ENCODE measurements at places on chromosomes 3 and 15. TPM values are rescaled to one million over a fixed set of nuclear protein-coding genes. Genes with fewer than 3 reads are reported as not detected.

DNA sequence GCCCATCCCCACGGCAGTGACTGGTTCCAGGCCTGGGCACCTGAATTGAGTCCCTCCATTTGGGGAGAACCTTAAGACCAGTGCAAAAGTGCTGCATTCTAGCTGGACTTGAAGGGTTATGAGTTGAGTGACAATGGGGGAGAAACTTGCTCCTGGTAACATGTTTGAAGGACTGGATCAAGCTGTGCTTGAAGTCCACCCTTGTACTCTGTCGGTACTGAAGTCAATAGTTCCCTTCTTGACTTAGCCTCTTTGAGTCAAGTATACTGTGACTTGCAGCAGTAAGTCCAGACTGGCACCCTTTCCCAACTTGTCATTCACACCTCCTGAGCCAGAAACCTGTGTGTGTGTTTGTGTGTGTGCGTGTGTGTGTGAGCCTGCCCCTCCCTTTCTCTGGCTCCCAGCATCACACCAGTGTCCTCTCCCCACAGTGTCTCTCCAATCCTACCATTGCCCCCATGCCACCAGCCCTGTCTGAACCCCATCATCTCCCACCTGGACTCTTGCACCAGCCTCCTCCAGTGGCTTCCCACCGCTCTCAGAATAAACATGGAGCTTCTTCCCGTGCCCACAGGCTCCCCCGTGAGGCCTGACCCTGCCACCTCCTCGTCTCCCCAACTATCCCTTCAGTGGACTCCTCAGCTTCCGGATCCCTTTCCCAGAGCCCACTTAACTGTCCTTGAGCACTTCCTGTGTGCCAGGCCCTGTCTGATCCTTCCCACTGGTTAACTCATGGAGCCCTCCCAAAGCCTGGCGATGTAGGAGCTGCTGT lies 10.2 kb upstream of the FBLN2 start:
- ATAC-seq = no peak

- ATAC-seq = no peak
Measured at GRCh38 chr15:58573270-58573669, 141.5 kb downstream of the LIPC start.

DNA sequence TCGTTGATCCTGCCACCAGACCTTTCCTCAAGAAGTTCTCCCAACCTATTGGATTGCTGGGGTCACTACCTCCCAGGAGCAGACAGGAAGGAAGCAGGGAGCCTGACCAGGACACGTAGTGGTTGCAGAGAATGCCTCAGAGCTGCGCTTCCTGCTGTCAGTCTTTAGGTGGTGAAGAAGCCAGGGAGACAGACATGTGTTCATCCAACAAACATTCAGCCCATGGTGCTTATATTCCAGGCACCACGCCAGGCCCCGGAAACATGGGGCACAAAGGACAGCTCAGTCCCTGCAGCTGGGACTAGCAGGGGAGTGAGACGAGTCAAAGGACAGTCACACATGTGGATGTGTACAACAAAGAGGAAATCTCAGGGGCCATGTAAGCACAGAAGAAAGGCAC lies 26.0 kb upstream of the CORO2B start:
- ATAC-seq = no peak

GRCh38 chr3:113828600-113828999 lies 10.0 kb upstream of the GRAMD1C start:
- peak; percentile 36 for ATAC-seq

DNA sequence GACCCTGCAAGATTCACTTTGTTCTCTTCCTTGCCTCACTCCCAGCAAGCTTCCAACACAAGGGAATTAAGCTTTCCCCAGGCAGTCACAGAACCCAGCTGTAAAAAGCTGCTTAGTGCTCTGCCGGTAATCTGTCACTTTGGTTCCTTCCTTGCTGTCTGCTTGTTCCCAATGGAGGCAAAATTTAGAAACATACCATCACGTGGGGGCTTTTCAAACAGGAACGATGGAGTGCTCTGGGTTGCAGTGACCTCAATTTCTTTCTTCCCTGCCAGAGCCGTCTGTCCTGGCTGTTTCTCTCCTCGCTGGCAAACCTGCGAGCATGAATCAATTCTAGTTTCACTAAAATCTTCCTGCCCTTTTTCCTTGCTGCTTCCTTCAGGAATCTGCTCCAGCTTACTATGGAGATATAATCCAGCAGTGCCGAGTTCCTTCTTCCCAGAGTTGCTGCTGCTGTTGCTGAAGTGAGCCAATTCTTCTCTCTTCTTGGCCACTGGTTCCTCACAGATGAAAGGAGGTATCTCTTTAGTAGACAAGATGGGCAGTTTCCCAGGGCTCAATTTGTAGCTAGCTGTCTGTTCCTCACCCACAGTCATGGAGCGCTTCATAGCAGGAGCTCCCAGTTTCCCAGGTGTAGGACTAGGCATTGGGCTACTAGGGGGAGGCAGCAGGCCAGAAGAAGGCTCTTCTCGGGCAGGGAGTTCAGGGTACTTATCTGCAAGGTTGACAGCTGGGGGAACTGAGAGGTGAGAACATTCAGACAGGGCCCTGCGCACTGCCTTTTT lies 88.1 kb downstream of the DHX30 start:
- no peak for ATAC-seq

DNA sequence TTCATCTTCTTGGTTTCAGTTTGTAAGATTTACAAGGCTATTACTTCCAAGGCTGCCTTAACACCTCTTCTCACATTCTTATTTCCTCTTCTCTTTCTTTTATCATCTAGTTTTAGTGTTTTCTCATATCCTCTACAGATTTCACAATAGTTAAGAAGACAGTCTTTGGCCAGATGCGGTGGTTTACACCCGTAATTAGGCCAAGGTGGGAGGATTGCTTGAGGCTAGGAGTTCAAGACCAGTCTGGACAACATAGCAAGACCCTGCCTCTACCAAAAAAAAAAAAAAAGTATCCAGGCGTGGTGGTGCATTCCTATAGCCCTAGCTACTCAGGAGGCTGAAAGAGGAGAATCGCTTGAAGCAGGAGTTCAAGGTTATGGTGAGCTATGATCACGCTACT lies 3.5 kb upstream of the ALDH1A2 start:
- ATAC-seq = no peak

DNA sequence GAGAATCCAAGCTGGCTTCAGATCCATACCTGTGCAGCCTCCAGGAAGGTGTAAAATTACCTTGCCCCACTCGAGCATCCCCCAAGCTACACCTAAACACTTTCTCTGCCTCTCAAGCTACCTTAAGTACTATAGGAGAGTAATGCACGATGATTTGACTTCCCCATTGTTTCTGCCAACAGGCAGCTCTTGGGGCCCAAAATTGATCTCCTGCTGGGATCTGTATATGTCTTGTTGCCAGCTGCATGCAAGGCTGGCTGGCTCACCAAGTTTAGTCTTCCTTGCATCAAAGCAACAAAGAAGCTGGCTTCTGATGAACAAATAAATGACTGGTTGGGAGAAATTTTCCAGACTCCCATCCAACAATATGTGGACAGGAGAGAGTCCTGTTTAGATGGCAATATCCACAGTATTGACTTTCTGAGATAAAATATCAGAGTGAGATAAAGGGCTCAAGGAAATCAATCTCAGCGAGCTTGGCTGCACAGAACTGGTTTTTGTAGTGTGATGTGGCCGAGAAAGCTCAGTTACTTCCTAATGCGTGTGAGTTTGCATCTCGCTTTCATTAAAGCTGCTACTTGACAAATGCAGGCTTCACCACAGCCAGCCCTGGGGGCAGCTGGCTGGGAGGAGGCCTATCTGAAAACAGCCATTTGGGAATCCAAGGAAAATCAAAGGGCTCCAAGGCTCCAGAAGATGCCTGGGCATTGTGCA lies 140.7 kb downstream of the MINAR1 start:
- ATAC-seq = no peak

DNA sequence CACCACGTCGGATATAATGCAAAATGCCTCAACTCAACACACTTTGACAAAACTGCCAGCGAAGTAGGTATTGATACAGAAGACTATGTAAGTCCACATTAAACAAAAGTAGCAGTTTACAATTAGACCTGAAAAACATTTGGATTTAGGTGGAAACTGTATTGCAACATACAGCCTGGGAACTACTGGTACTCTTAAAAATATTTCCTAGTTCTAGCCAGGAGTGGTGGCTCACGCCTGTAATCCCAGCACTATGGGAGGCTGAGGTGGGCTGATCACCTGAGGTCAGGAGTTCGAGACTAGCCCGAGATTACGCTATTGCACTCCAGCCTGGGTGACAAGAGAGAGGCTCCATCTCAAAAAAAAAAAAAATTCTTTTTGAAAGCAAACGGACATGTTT lies 246.2 kb downstream of the ZBTB20 start:
- no peak for ATAC-seq

- no peak for ATAC-seq
Measured at GRCh38 chr3:135272026-135272669, 477.1 kb downstream of the EPHB1 start.

DNA sequence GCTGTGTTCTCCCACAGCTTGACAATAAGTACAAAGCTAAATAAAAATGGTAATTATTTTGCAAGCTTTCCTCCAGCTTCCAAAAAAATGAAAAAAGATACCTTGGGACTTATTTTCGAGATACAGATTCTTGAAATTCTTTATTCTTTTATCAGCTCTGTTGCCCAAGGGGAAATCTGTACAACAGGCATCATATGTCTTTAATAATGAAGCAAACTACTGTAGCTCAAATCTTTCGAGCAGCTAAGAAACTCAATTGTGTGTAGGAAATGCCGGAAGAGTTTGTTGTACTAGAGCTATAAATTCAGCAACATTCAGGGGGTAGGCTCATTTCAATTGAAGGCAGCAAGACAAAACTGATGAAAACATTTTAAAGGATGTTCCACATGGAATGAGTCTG lies 297.7 kb downstream of the GBE1 start:
- no peak for ATAC-seq

GRCh38 chr15:70815604-70816003 lies 38.4 kb downstream of the LARP6 start:
- ATAC-seq = no peak

- peak; percentile 89 for ATAC-seq
Measured at GRCh38 chr3:51982838-51983577, at the start of gene ACY1. Gene ACY1, plus strand, starts transcription at chr3:51983535. Its CDS starts 530 bp downstream, at chr3:51984065.

DNA sequence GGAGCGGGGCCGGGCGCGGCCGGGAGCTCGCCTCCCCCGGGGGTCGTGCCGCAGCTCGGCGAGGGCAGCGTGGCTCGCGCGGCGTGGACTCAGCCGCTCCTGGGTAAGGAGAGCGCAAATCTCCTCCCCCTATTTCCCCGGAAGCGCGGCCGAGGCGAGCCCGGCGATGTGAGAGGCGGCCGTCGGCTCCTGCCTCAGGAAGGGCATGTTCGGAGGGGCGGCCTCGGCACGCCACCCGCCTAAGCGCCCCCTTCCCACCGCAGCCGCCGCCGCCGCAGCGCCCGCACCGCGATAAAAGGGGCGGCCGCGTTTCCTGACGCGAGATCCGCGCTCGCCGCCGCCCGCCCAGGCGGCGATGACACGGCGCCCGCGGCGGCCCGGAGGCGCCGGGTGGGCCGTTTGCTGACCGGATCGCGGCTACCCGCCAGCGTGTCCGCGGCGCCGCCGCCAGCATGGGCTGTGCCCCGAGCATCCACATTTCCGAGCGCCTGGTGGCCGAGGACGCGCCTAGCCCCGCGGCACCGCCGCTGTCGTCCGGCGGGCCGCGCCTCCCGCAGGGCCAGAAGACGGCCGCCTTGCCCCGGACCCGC lies at the start of gene PDE8A:
PDE8A (plus strand) TSS at position 146 of the 590 bp plus-strand sequence; CDS start at position 453, 307 bp downstream.
- ATAC-seq = peak; percentile 22

DNA sequence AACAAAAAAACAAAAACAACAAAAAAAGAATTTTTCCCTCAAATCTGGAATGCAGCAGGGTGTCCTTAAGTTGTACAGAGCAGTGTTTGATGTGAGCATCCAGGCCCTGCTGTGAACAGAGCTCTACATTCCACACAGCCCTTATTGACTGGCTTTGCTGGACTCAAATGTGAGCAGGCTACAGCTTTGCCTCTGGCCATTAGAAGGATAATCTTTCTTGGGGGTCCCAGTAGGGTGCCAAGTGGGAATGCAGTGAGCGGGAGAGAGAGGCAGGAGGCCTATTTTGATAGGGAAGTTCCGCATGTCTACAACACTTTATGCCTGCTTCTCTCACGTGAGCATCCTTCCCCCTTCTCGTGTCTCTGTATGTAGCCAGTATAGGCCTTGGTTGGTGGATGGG lies 34.4 kb upstream of the TPRG1 start:
- no peak for ATAC-seq

DNA sequence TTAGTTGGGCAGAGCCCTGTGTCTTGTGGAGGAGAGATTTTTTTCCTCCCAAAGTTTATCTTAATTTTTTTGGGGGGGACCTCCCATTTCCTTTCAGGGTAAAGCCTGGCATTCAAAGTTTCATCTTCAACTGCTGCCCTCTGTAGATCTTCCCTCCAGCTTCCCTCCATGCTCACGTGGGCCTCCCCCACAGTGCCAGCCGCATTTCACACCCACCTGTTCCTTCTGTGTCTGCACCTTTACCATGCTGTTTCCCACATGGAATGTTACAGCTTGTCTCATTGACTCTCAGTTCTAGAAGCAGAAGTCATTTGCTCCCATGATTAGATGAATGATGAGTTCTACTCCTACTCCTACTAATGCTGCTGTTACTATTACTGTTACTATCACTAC lies 6.5 kb downstream of the CELF6 start:
- no peak for ATAC-seq

- peak; percentile 78 for ATAC-seq
Measured at GRCh38 chr3:27844052-27844675, 122.0 kb upstream of the EOMES start.

DNA sequence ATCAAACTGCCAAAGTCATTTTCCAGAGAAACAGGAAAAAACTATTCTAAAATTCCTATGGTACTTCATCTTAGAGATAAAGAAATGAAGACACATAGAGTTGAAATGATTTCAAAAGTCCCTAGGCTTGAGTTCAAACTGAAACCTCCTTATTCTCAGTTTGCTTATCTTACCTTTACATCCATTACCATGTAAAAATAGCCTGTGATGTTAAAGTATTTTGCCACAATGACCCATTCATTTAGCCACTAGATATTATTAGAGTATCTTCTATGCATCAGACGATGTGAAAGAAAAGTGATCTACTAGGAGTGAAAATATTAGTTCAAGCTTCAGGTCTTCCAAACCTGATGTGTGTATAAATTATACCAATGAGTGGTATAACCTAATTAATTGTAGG lies 55.1 kb upstream of the TTC14 start:
- no peak for ATAC-seq

- ATAC-seq = no peak
Measured at GRCh38 chr15:54273928-54274327, 295.7 kb downstream of the UNC13C start.

GRCh38 chr3:108008931-108009639 lies 81.7 kb downstream of the CD47 start:
- no peak for ATAC-seq

Gene ILDR1
- total RNA-seq = 1.4 TPM

Gene CHRM5
- not detected for total RNA-seq

Gene HRG
- not detected for total RNA-seq

Gene RBP2
- total RNA-seq = not detected

Gene TRPM1
- total RNA-seq = not detected

Gene GOLGA6L9
- 2.7 TPM for total RNA-seq

Gene ACKR2
- 0.77 TPM for total RNA-seq

Gene COL8A1
- total RNA-seq = not detected

Measured in activated T-helper 17 cell treated with anti-CD3 and anti-CD28 coated beads, Interleukin-2, amount 50 U/mL, for 72 hours (primary cell).